ENCODE measurements at places on chromosomes 2 and 18. TPM values are rescaled to one million over a fixed set of nuclear protein-coding genes. Genes with fewer than 3 reads are reported as not detected.

GRCh38 chr18:40930211-40930882 lies 1024.7 kb upstream of the PIK3C3 start:
- DNase-seq, result no peak

DNA sequence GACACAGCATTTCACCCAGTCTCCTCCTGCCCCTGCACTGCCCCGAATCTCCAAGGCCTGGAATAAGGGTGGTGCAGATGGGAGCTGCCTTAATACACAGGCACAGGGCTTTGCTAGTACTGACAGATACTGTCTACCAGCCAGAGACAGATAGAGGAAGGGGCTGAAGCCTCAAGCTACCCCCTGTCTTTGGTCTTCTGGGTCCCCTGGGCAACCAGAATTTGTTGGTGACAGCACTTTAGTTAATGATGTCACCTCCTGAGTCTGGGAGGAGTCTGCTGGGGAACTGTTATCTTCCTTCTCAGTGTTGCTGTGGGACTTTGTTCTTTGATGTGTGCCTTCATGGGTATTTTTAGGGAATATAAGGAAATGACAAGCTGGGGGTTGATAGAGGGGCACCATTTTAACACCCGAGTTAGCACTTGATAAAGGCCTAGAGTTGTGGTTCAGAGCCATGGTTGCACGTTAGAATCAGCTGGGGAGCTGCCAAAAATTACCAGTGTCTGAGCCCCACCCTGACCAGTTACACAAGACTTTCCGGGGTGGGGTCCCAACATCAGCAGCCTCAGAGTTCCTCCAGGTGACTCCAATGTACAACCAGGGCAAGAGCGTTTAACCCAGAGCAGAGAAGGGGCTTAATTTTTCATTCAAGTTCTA lies 136.8 kb downstream of the SMAD7 start:
- DNase-seq, result peak; percentile 70

GRCh38 chr2:55012672-55013484 lies 37.4 kb downstream of the RTN4 start:
- no peak for DNase-seq

DNA sequence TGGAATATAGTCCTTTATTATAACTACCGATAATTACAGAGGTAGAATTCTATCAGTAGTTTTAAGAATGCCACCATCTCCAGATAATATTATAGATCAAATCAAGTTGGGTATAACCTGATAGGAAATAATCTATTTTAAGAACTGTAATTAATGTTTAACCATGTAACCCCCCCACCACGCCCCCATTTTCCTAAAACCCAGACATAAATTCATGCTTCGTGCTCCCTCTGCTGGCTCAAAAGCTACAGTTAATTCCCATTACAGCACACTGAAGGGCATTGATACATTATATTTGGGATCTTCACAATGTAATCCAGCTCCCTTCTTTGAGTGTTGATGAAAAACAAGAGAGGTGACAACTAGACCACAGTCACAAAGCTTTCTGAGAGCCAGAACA lies 228.0 kb upstream of the SMAD7 start:
- no peak for DNase-seq

The PFN4 gene
- not detected for polyA plus RNA-seq

- peak; percentile 66 for DNase-seq
Observed at GRCh38 chr2:218125626-218126080, at the start of gene CXCR2. Gene CXCR2 (plus strand): TSS chr2:218126028. CDS start chr2:218134802, 8,774 bp downstream.

DNA sequence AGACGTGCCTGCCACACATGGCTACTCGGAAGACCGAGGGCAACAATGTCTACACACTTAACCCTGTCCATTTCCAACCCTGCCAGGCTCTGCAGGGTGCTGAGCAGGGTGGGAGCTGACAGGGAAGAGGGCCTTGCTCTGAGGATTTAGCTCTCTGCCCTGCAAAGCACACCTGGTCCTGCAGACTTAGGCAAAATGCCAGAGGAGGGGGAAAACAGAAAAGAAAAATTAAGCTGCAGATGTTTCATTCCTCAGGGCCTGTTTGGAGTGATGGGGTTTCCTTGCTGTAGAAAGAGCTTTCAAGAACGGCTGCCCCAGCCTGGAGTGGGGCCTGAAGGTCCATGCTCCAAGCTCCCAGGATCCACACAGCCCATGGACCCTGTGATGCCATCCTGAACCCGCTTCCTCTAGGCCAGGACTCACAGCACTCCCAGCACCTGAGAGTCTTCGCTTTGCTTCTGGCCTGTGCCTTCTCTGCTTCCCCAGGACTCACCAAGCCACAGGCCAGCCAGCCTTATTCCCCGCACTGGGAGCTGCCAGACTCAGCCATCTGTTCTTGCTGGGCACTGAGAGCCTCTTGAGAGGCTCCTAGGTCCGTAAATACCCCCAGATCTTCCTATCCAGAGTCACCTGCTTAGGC lies 9.1 kb upstream of the TEX51 start:
- no peak for DNase-seq

DNA sequence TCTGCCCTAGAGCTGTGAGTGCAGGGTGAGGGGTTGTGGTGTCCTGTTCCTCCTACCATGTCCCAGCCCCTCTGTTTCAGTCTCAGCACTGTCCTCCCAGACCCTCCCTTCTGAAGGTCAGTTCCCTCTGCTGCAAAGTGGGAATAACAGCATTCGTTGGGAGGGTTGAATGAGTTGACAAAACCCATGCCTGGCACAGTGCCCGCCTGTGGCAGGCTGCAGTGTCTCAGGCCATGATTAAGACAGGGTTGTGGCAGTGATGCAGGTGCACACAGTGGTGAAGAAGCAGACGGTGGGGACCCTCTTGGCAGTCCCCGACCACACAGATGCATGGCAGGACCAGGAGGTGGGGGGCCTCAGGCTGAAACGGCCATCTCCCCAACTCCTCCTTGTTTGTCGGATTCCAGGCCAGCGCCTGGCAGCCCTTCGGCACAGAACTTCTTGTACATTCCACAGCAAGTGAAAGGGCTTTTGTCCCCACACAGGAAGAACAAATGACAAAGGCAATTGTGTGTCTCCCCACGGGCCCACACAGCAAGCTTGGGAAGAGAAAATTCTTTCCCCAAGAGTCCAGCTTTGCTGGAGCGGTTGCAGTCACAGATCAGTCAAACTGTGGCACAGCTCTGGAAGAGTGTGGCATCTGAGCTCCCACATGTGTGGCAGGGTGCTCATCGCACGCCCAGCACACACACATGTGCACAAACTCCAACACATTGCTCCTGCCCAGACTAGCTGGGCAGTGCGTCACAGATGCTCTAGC lies 92.0 kb upstream of the MSH2 start:
- DNase-seq, result peak; percentile 53

GRCh38 chr18:62102221-62102620 lies 84.6 kb downstream of the PIGN start:
- DNase-seq, result no peak

DNA sequence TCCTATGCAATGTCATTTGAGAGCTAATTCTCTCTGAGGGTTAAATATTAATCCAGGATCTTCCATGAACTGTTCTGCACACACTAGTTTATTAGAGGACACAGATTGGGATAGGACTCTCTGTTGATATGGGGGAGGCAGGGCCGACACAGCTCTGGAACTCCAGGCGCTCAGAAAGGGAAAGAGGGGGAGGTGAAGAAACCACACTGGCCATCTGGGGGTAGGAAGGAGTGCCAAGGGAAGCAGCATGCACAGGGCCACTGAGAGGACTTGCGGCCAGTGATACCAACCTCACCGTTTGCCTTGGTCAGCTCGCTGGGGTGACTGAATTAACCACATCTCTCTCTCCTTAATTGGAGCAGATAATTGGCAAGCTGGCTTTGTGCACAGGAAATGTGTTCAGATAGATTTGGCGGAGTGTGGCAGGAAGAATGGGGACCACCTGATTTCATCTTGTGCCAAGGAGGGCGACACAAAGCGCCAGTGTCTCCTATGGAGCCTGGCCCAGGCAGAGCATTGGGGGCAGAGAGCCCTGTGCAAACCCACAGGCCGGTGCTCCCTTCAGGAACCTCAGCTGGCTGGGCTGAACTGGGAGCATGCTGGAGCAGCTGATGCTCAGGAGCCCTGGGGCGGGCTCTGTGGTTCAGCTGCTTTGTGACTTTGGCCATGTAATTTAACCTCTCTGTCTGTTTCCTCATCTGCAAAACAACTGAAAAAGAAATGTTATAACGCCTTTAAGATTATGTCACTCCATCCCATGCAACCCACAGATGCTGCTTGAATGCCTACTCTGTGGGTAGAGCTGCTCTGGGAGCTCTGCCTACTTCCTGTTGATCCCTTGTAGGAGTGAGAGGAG lies 114.7 kb upstream of the STON1 start:
- DNase-seq, result peak; percentile 24

DNA sequence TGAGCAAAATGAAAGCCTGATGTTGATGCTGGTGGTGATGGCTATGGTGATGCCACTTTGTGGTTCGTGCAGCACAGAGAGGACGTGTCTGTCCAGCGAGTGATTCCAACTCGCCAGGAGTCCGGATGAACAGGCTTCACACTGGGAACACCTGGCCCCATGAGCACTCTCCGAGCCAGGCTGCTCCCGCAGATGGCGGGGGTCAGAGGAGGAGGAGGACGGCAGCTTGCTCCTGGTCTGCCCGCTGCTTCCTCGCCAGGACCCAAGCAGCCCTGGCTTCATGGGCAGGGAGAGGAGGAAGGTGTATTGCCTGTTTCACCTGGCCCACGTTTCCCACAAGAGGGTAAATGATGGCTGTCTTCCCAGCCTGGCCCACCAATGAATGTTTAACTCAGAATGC lies 121.6 kb downstream of the MTCL1 start:
- no peak for DNase-seq

GRCh38 chr18:45026162-45026561 lies 345.5 kb downstream of the SETBP1 start:
- DNase-seq, result no peak

The EFHD1 gene
- polyA plus RNA-seq, result not detected

The UGT1A10 gene
- not detected for polyA plus RNA-seq

The OR6B2 gene
- polyA plus RNA-seq, result not detected

- no peak for DNase-seq
Observed at GRCh38 chr2:228037915-228038314, 143.6 kb downstream of the SPHKAP start.

- DNase-seq, result no peak
Observed at GRCh38 chr18:37435150-37435867, 130.3 kb downstream of the CELF4 start.

GRCh38 chr2:151649966-151650365 lies 84.3 kb downstream of the NEB start:
- no peak for DNase-seq

The CD226 gene
- 0.23 TPM for polyA plus RNA-seq

DNA sequence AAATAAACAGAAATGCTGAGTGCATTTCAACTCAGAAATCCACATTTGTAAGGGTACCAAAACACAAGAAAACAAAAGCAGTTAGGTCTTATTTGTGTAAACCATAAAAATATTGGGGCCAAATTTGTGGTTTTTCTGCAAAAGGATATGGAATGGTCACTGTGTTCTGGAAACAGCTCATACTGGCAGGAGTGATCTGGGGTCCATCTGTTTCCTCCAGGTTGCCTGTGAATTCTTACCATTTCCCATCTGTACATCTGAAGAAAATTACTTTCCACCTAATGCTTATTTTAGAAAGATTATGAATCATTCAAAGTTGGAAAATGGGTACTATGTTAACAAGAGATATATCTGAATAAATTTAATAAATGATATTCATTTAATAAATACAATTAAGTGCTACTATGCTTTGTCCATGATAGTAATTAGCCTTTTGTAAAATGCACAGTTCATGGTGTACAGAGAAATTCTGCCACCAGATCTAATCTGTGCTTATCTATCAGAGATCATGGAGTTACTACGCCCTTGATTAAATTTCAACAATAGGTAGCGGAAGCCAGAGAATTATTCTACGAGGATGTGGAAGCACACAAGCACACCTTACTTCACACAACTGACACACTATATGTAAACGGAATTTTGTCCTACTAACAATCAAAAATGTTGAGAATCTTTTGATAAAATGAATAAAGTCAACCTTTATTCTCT lies 10.9 kb downstream of the ALS2 start:
- DNase-seq, result no peak

GRCh38 chr2:101386599-101387150 lies 628 bp downstream of the CREG2 start:
- no peak for DNase-seq

DNA sequence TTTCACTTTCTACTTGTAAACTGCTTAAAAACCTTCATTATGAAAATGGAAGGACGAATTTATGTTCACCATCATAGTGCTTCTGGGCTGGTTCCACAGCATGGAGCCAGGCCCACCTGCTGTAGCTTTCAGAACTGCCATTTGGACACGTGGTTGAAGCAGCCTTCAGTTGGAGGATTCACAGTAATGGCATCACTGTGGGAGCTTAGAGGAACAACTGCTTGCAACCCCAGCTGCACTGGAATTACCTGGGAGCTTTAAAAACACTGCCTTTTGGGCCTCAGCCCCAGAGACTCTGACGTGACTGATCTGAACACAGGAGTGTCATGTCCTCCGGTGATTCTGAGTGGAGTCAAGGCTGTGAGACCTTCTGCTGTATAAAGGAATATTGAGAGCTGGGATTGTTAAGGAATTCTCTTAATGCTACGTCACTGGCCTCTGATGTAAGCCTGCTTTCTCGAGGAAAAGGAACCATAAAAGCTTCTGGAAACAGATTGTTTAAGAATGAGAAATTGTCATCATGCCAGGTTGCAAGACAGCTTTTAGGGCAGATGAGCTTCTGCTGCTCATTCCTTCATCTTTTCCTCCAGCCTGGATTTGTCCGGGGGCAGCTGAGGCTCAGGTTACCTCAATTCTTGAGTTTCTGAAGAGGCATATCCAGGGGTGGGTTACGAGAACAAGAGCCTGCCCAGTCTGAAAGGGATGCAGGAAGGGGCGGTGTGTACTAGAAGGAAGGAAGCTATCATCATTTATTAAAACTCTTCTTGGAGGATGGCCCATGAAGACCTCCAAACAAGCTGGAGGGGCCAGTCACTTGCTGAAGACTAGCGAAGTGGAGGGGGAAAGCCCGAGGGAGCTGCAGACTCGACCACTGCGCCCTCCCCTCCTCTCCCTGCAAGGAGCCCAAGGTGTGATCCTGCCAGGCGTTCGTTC lies 1.3 kb upstream of the IL1R1 start:
- DNase-seq, result no peak

The ANKRD30B gene
- not detected for polyA plus RNA-seq

The WDR35 gene
- polyA plus RNA-seq, result 1.0 TPM

All from CD14-positive monocyte (primary cell).